ENCODE measurements at places on chromosomes 3 and 15.

DNA sequence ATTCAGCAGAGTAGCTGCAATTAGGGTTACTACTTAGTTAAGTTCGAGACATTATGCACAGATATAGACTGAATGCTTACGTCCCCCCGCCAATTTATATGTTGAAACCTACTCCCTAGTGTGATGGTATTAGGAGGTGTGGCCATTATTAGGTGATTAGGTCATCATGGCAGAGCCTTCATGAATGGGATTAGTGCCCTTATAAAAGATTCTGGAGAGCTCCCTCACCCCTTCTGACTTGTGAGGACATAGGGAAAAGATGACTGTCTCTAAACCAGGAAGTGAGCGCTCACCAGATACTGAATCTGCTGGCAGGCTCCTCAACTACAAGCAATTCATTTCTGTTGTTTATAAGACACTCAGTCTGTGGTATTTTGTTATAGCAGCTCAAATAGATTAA, 25.6 kb upstream of the TEX9 start:
- no peak for DNase-seq

- no peak for DNase-seq
These were observed 28.8 kb upstream of the CCDC50 start for GRCh38 chr3:191300422-191300821.

DNA sequence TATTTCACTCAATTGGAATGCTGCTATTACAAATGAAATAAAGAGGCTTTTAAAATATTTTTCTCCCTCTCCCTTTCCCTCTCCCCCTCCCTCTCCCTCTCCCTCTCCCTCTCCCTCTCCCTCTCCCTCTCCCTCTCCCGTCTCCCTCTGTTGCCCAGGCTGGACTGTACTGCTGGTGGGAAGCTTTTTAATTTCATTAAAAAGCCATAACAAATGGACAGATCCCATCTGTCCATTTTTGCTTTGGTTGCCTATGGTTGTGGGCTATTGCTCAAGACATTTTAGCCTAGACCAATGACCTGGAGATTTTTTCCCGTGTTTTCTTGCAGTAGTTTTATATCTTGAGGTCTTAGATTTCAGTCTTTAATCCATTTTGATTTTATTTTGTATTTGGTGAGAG, 107.2 kb upstream of the LRRC3B start:
- no peak for DNase-seq

DNA sequence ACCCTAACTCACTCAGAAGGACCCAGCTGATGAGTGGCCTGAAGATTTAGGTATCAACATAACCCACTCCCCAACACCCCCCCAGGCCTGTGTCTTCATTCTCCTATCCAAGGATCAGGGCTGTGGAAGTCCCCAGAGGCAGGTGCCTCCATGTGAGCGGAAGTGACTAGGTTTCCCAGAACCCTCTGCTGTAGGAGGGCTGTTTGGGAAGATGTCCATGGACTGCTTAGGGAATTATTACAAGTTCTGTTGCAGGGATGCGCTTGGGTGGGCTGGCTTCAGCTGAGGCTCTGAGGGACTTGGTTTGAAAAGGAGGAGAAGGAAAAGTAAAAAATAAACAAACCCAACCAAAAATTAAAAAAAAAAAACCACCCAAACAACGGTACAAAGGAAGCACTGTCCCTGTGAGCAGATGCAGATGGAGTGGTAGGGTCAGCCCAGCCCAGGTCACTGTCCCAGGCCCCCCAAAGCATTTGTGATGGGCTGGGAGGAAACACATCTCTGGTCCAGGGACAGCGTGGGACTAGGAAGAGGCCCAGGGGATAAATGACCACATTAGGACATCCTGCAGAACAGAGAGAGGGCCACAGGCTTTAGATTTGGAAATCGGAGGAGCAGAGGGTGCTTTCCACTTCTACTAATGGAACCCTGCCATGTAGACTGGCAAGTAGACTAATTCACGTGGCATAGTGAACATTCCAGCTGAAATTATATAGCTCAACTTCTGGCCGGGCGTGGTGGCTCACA, 12.2 kb upstream of the APOD start:
- no peak for DNase-seq

Measured in activated effector memory CD4-positive, alpha-beta T cell treated with Interleukin-2 at 50 U/mL for 16 hours (primary cell).